Right forelimb (tissue), 1 donor: ENCODE measurements at places on chromosomes 2 and 18.

- DNase-seq = no peak
These were observed 173.4 kb upstream of the BOD1L2 start for GRCh38 chr18:56973487-56973886.

DNA sequence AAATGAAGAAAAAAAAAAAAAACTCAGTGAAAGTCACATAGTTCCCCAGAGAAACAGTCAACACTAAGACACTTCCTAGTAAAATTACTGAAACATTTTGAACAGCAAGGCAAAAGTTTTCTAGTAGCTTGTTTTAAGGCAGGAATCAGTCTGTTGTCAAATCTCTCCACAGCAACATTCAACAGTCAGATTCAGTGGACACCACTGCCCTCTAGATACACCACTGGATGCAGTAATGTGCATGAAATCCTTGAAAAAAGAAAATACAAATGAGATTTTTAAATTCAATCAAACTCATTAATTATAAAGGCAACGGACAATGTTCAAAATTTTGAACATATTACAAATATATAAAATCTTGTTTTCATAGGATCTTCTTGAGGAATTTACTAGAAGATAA lies 46.4 kb downstream of the GRB14 start:
- no peak for DNase-seq

DNA sequence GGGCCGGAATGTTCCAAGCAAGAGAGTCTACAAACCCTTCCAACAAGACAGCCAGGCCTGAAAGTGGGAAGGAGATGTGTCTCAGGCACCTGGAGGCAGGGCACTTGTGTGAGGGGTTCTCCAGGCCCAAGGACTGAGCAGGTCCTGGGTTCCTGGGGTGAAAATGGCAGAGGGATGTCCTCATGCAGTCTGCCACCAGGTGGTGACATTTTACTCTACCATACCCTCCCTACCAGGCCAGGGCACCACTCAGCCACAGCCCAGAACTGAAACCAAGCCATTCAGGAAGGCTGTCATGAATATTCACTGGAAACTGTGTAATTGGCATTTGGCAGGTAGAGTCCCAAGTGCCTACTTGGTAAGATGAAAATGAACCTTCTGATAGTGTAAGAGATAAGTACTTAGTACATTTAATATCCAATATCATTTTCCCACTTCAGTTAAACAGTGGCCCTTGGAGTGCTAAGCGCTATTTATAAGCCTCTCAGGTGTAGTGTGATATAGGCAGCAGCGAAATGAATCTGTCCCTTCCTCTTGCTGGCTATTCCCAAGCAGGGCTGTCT lies 185.1 kb downstream of the MYO5B start:
- DNase-seq = no peak

DNA sequence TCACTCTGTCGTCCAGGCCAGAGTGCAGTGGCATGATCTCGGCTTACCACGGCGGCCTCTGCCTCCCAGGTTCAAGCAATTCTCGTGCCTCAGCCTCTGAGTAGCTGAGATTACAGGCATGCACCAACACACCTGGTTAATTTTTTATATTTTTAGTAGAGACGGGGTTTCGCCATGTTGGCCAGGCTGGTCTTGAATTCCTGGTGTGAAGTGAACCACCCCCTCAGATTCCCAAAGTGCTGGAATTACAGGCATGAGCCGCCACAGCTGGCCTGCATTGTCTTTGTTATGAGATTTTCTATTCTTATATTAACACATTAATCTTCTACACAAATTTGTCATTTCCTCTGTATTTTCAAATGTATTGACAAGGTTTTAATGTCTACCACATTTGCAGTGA lies 75.2 kb downstream of the SEPTIN10 start:
- DNase-seq = peak; percentile 33

- DNase-seq = no peak
These were observed 124.0 kb downstream of the GATA6 start for GRCh38 chr18:22293417-22293816.

- no peak for DNase-seq
These were observed 75.8 kb upstream of the SLC1A4 start for GRCh38 chr2:64913357-64913869.

DNA sequence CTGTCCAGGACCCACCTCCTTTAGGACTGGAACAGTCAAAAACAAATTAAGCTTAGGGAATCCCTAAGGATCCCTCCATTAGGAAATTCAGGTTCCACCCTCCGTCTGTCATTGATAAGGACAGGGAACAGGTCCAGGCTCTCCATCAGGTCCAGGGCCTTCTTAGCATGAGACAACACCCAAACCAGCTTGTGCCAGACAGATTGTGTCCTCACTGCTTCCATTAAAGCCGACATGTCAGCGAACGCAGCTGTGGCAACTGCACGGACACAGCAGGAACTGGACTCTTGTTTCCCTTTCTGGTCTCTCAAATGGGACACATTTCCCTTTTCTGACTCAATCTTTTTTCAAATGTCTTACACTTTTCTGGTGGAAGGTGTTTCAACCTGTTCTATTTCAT lies 81.4 kb downstream of the BCL11A start:
- DNase-seq = no peak

DNA sequence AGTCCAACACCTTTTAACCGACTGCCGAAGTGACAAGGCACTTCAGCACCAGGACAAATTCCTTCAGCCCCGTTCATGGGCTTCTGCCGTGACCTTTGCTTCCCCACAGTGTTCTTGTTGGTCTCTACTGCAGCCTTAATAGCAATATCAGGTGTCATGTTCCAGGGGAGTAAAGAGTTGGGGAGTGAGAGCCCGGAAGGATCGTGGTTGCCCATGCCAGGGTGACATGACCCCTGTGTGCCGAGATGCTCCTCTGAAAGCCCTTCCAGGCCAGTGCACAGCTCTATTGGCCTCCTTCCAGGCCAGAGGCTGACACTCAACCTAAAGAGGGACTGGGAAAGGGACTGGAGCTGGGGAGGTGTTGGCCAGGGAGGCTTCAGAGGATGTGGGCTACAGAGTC lies 279.2 kb downstream of the CYRIA start:
- no peak for DNase-seq

DNA sequence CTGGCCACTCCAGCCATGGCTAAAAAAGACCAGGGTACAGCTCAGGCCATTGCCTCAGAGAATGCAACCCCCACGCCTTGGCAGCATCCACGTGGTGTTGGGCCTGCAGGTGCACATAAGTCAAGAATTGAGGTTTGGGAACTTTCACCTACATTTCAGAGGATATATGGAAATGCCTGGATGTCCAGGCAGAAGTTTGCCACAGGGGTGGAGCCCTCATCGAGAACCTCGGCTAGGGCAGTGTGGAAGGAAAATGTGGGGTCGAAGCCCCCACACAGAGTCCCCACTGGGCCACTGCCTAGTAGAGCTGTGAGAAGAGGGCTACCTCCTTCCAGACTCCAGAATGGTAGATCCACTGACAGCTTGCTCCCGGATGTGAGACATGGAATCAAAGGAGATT lies 477.3 kb downstream of the LPIN1 start:
- DNase-seq = no peak

GRCh38 chr2:60715561-60715960 lies 40.5 kb upstream of the PAPOLG start:
- DNase-seq = no peak

DNA sequence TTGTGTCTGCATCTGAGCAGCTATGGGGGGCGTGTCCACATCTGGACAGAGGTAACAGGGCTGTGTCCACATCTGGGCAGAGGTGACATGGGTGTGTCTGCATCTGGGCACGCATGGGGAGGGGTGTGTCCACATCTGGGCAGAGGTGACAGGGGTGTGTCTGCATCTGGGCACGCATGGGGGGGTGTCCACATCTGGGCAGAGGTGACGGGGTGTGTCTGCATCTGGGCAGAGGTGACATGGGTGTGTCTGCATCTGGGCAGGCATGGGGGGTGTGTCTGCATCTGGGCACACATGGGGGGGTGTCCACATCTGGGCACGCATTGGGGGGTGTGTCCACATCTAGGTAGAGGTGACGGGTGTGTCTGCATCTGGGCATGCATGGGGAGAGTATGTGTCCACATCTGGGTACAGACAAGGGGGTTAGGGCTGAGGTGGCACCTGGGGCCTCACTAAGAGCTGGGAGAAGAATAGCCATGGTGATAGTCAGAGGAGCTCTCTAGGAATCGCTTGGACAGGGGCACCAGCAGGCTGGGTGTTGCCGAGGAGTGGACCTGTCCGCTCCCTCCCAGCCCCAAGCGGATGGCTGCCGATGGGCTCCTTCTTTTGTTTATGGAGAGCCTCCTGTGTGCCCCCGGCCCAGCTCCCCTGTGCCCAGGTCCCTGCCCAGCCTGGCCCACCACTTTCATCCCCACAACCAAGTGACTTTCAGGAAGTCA lies 177.8 kb downstream of the EIPR1 start:
- no peak for DNase-seq

DNA sequence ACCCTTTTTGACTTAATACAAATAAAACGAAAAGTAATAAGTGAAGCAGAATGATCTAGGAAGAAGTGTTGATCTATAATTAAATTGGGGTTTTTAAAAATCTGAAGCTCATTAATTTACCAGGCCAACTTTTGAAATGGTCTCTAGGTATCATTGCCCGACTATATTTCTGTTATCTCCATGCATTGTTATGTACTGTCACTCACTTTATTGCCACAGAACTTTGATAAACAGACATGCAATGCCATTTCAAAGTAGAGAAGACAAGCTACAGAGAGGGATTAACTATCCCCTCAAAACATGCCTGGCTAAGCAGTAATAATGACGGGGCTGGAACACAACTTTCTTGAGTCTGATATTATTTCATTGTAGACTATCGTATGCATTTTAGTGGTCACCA lies 147.6 kb upstream of the ITGA4 start:
- no peak for DNase-seq

- DNase-seq = no peak
These were observed 37.1 kb upstream of the FRZB start for GRCh38 chr2:182903566-182903965.

DNA sequence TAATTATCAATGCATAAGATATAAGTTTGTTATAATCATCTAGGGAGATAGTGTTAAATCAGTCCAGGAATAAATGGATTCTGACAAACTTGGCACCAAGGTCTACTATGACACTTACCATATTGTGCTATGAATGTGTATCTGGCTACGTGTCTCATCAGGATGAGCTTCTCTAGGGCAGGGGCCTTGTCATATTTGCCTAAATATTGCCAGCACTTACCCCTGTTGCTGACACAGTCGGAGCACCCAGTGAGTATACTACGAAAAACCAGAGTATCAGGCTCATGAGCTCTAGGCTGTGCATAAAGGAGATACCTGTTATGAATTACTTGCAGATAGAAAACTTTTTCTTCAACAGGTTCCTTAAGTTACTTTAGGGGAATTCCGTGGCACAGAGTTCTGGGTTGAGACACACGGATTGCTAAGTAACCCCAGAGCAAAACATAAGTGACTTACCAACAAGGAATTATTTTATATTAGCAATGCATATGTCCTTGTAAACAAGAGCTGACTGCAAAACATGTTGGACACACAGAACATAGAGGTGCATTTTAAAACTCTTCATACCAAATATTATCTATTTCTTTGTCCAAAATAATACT lies 7.7 kb upstream of the TTC39C start:
- no peak for DNase-seq

DNA sequence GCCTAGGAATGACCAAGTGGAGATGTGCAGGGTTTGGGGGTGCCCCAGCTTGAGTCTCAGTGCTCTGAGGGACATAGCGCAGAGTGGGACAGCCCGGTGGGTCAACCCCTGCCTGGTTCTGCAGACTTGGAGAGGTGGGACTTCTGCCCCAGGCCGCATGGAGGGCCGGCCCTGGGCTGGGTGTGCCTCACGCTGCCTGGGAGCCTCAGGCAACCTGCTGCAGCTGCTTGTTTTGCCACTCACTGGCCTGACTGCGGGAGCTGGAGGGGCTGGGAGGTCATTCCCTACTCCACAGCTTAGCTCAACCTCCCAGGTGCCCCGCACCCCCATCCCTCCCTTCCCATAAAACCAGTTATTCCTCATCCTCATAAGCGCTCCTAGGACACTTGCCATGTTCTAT lies 33.1 kb downstream of the ODC1 start:
- peak; percentile 42 for DNase-seq

DNA sequence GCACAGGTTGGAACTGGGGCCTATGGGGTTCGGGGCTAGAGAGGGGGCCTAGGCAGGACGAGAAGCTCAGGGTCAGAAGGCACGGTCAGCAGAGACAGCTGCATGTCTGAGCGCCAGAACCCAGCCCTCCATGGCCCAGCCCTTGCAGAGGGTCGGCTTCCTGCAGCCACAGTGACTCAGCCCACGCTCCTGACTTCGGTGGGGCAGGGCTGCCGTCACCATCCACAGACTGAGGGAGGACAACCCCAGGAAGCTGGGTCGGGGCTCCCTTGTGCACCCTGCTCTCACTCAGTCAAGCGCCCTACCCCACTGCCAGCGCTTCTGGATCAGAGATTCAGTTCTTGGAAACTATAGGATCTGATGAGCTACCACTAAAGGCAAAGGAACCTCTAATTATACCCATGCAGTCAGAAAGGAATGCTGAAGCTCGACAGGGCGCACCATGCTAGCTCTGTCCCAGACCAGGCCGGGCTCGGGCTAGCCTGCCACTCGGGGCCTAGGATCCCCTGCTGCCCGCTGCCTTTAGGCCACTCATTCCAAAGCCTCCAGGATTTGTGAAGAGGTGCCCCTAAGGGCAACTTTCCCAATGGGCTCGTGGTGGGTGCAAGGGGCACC lies 3.0 kb downstream of the ACTR1B start:
- DNase-seq = no peak
